ENCODE measurements at places on chromosomes 1 and 21.
A peak's percentile ranks its signal among the peaks of the same experiment; 100 is the strongest.

GRCh38 chr1:57404884-57405283 lies 19.0 kb downstream of the DAB1 start:
- DNase-seq = no peak

DNA sequence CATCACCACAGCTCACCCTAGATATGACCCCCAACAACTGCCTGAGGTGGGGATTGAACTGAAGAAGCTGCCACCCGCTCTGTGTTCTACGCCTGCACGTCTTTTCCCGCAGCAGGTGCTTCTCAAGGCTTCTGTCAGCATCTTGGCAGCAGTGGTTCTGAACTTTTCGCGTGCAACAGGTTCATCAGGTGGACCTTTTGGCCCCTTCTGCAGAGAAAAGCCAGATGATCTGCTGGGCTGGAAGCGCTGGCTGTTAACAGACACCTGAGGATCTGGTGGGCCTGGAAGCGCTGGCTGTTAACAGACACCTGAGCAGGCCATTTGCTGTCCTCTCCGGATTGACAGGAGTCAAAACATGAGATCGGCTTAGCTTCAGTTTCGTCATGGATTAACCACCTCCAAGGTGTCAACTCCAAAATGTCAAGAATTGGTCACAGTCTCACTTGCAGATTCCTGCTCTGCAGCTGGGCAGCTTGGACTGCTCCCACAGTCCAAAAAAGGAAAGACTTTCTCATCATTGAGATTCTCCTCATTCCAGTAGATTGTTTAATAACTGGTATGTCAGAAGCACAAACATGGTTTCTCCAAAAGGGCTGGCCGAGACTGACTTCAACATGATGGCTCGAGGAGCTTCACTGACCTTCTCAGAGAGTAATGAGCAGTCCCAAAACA lies 4.7 kb downstream of the C1orf174 start:
- DNase-seq = no peak

DNA sequence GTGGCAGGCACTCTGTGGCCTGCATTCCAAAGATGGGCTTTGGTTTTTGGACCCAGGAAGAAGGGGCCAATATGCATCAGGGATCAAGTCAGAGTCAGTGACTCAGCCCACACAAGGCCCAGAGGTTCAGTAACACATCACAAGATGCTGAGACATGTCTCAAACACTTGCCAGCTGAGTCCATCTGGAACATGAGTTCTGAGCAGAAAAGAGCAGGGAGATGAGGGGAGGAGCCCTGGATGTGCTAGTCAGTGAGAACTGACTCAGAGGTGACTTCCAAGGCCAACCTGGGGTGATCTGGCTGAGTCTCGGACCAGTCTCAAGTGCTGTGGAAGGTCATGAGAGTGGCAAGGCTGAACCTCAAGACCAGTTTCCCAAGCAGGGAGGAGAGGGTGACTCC lies 150.1 kb downstream of the CDC7 start:
- DNase-seq = peak; percentile 31

GRCh38 chr21:27275294-27275927 lies 308.5 kb upstream of the ADAMTS5 start:
- peak; percentile 54 for DNase-seq

GRCh38 chr1:24465638-24466037 lies 37.0 kb upstream of the RCAN3 start:
- no peak for DNase-seq

GRCh38 chr21:15625363-15625762 lies 104.4 kb upstream of the USP25 start:
- no peak for DNase-seq
